ENCODE measurements at places on chromosomes 12 and 14.

- H3K4me3 ChIP-seq = no peak overlapping the region
- H3K36me3 ChIP-seq = no peaks in the 10 kb centered on the region
- H3K27me3 ChIP-seq = no peaks in the 10 kb centered on the region
- no peaks in the 10 kb centered on the region for H3K4me1 ChIP-seq
- no peak for DNase-seq
Measured at GRCh38 chr14:35789651-35790050, 19.4 kb downstream of the RALGAPA1 start.

DNA sequence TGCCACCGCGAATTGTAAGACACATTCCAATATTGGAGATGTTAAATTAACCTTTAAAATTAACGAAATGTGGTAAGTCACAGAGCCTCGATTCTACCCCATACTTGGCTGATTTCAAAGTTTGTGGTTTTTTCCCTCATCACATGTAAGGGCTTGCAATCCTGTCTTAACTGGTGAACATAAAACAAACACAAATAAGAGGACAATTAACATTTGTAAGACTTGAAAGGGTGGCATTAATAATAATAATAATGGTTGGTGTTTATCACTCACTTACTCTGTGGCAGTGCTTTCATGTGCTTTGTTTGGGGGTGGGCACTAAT lies 26.6 kb downstream of the PPFIBP1 start:
- H3K27ac ChIP-seq = no peak overlapping the region
- DNase-seq = no peak
- peaks cover 2% of the 10 kb centered on the region for H3K36me3 ChIP-seq
- peaks cover 62% of the 10 kb centered on the region for H3K4me1 ChIP-seq

- H3K27me3 ChIP-seq = no peaks in the 10 kb centered on the region
- DNase-seq = no peak
- H3K4me3 ChIP-seq = peak overlapping the region; percentile 99
- peak overlapping the region; percentile 52 for H3K27ac ChIP-seq
- H3K4me1 ChIP-seq = peaks cover 26% of the 10 kb centered on the region
Measured at GRCh38 chr12:49019443-49020324, 1.1 kb upstream of the PRKAG1 start.

DNA sequence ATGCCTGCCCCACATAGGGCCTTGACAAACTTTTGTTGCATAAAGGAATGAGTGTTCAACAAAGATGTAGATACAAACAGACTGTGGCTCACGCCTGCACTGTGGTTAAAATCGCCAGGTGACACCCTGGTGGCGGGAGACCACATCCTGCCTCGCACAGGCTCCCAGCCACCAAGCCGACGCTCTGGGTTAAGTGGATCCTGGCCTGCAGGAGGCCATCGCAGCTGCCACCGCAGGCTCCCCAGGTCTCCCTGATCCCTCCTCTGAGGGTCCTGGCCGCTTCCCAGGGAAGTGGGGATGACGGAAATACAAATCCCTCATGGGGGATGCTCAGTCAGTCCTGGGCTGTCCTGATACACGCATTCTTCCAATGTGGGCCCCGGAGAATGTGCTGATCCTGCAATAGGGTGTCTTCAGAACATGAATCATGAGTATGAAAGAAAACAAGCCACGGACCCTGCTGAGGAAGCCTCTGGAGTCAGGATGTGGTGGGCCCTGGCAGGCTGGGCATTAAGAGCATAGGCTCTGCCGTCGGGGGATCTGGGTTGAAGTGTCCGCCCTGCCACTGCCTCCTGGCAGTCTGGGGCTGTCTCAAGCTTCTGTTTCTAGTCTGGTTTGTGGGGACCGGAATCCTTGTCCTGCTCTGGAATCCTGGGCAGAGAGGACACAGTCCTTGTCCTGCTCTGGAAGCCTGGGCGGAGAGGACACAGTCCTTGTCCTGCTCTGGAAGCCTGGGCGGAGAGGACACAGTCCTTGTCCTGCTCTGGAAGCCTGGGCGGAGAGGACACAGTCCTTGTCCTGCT lies 53.5 kb upstream of the BEGAIN start:
- peaks cover 5% of the 10 kb centered on the region for H3K4me1 ChIP-seq
- peak overlapping the region; percentile 31 for H3K27ac ChIP-seq
- H3K27me3 ChIP-seq = no peaks in the 10 kb centered on the region

DNA sequence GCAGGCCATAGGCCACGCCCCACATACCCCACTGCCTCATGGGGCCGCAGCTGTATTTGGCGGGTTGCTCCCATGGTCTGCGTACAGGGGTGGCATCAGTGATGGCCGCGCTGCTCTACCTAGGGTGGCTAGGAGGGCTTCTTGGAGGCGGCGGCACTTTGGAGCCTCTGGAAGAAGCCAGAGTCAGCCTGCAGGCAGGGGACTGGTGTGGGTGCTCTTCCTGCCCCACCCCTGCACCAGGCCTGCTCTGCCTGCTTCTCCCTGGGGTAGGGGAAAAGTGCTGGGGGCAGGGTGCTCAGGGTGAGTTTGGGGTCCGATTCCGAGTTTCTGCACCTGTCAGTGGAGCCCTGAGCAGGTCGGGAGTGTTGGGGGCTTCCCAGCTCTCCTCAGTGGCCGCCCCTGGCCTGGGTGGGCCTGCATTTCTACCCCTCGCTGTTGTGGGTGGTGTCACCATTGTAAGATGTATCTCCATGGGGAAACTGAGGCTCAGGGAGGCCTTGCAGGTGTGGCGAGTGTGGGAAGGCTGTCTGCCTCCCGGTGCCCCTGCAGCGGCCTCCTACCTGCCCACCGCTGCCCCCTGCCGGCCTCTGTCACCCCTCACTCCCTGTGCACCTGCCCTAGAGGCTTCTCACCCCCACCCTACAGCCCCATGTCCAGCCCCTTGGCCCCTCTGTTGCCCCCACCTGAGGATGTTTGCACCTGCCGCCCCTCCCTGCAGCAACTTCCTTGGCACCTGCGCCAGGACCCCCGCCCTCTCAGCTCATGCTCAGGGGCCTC lies 5.5 kb downstream of the CEP170B start:
- no peak for DNase-seq
- peaks cover 24% of the 10 kb centered on the region for H3K27me3 ChIP-seq
- H3K4me1 ChIP-seq = no peaks in the 10 kb centered on the region

DNA sequence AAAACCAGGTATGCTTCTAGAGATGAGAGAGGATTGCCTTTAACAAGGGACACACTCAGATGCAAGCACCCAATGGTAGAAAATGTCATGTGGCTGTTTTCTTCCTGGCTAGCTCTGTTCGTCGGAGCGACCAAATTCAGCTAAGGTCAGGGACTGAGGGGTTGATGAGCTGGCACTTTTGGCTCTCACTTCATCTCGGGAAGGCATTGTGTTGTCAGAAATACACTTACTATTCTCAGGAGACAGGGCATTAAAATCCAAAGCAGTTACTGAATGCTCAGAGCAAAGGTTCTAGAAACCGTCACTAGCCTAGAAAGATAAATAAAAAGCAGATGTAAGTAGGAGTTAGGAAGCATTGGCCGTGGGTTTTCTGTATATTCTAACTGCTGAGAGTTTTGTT lies 275.7 kb upstream of the SSTR1 start:
- peaks cover 28% of the 10 kb centered on the region for H3K27me3 ChIP-seq
- no peak for DNase-seq
- H3K36me3 ChIP-seq = no peaks in the 10 kb centered on the region
- H3K27ac ChIP-seq = no peak overlapping the region
- no peak overlapping the region for H3K4me3 ChIP-seq

DNA sequence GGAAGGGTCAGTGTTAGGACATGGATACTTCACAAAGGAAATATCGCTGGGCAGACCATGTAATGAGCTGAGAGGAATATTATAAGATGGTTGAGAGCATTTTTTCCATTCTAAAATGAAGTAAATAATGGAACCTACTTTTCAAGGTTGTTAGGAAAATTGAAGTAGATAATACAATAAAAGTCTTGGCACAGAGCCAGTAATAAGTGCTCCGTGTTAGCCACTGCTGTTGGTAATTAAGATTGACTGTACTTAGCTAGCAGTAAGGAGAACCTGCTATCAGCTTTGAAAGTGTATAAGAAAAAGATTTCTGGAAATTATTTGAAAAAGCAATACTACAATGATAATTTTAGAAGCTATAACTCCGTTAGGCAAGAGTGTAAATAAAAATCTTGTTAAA lies 77.6 kb downstream of the SCAF11 start:
- no peak for DNase-seq
- H3K4me1 ChIP-seq = no peaks in the 10 kb centered on the region
- no peak overlapping the region for H3K4me3 ChIP-seq
- no peaks in the 10 kb centered on the region for H3K27me3 ChIP-seq
- H3K27ac ChIP-seq = no peak overlapping the region
- H3K36me3 ChIP-seq = peaks cover 4% of the 10 kb centered on the region

DNA sequence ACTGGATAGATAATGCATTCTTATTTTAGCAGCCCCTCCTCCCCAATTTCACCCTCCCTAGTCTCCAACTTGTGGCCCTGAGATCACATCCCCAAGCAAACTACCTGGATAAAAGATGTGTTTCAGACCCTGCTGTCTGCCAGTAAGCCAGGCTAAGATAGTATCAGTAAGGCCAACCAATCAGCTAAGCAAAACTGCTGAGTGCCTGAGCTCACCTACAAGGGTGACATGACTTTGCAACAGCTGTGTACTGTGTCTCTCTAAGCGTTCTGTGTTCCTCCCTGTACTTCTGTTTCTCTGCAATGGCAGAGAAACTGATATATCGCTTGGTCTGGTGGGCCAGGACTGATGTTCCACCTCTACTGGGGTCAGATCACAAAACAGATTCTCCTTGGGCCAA lies 224.9 kb downstream of the BTG1 start:
- H3K27ac ChIP-seq = no peak overlapping the region
- no peaks in the 10 kb centered on the region for H3K27me3 ChIP-seq
- no peak for DNase-seq
- no peaks in the 10 kb centered on the region for H3K36me3 ChIP-seq
- H3K4me3 ChIP-seq = no peak overlapping the region
- H3K4me1 ChIP-seq = no peaks in the 10 kb centered on the region

- H3K4me1 ChIP-seq = peaks cover 24% of the 10 kb centered on the region
- DNase-seq = peak; percentile 42
- H3K27ac ChIP-seq = no peak overlapping the region
- peaks cover 27% of the 10 kb centered on the region for H3K27me3 ChIP-seq
- no peak overlapping the region for H3K4me3 ChIP-seq
Measured at GRCh38 chr14:98138666-98139065, 1133.3 kb downstream of the BCL11B start.

DNA sequence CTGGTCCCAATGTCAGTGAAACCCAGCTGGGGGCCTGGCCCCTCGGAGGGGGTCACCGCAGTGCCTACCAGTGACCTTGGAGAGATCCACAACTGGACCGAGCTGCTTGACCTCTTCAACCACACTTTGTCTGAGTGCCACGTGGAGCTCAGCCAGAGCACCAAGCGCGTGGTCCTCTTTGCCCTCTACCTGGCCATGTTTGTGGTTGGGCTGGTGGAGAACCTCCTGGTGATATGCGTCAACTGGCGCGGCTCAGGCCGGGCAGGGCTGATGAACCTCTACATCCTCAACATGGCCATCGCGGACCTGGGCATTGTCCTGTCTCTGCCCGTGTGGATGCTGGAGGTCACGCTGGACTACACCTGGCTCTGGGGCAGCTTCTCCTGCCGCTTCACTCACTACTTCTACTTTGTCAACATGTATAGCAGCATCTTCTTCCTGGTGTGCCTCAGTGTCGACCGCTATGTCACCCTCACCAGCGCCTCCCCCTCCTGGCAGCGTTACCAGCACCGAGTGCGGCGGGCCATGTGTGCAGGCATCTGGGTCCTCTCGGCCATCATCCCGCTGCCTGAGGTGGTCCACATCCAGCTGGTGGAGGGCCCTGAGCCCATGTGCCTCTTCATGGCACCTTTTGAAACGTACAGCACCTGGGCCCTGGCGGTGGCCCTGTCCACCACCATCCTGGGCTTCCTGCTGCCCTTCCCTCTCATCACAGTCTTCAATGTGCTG lies 11.0 kb downstream of the ZBTB39 start:
- H3K4me1 ChIP-seq = peaks cover 3% of the 10 kb centered on the region
- H3K36me3 ChIP-seq = peaks cover 10% of the 10 kb centered on the region
- H3K4me3 ChIP-seq = no peak overlapping the region
- no peaks in the 10 kb centered on the region for H3K27me3 ChIP-seq
- no peak for DNase-seq

DNA sequence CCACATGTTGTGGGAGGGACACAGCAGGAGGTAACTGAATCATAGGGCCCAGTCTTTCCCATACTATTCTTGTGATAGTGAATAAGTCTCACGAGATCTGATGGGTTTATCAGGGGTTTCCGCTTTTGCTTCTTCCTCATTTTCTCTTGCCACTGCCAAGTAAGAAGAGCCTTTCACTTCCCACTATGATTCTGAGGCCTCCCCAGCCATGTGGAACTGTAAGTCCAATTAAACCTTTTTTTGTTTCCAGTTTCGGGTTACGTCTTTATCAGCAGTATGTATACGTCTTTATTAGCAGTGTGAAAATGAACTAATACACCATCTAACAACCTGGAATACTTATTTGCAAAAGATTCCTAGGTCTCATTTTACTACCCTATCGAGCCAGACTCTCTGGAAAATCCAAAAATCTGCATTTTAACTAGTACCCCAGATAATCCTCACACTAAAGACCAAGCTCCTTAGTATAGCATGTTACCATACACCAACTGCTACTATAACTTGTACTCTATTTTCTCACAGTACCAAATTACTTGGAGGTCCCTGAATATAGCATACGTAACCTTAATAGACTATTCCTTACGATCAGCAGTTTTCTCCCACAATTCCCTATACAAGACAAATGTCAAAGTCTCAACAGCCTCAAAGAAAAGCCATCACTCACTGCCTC lies 11.5 kb downstream of the GTF2A1 start:
- H3K27me3 ChIP-seq = no peaks in the 10 kb centered on the region
- no peak overlapping the region for H3K4me3 ChIP-seq
- DNase-seq = no peak
- peaks cover 22% of the 10 kb centered on the region for H3K4me1 ChIP-seq
- peaks cover 33% of the 10 kb centered on the region for H3K36me3 ChIP-seq

GRCh38 chr12:120472521-120472920 lies 3.0 kb upstream of the SRSF9 start:
- no peak overlapping the region for H3K27ac ChIP-seq
- H3K4me1 ChIP-seq = peaks cover 43% of the 10 kb centered on the region
- H3K27me3 ChIP-seq = peaks cover 4% of the 10 kb centered on the region

DNA sequence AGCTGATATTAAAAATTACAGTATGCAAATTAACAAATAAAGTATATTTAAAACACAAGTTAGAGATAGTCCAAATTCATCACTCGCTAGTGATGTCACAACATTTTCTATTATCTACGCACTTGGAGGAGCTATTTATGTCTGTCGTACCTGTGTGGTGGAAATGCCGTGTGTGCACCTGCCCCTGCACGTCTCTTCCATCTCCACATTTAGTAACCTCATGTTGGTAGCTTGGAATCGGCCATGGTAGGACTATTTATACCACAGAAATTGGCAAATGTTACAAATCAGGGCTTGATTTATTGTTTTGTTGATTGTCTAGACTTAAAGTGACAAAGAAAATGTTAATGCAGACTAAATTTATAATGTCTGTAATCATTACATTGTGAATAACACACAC lies 62.6 kb upstream of the NTF3 start:
- no peaks in the 10 kb centered on the region for H3K36me3 ChIP-seq
- no peak overlapping the region for H3K4me3 ChIP-seq
- no peak for DNase-seq
- no peaks in the 10 kb centered on the region for H3K4me1 ChIP-seq

- DNase-seq = no peak
- H3K4me1 ChIP-seq = no peaks in the 10 kb centered on the region
- no peaks in the 10 kb centered on the region for H3K27me3 ChIP-seq
- no peak overlapping the region for H3K4me3 ChIP-seq
Measured at GRCh38 chr12:67595365-67595764, 53.2 kb upstream of the DYRK2 start.

GRCh38 chr12:93381161-93381975 lies 3.6 kb downstream of the NUDT4 start:
- no peak for DNase-seq
- peak overlapping the region; percentile 100 for H3K4me3 ChIP-seq
- H3K4me1 ChIP-seq = peaks cover 62% of the 10 kb centered on the region
- H3K27me3 ChIP-seq = no peaks in the 10 kb centered on the region
- H3K36me3 ChIP-seq = peaks cover 13% of the 10 kb centered on the region
- peak overlapping the region; percentile 64 for H3K27ac ChIP-seq

Data from neural crest cell (in vitro differentiated cells).